ENCODE measurements at places on chromosomes 5 and 9. TPM values are rescaled to one million over a fixed set of nuclear protein-coding genes. Genes with fewer than 3 reads are reported as not detected.

PCDHB5 gene
- 0.34 TPM for total RNA-seq

GRIA1 gene
- total RNA-seq = under 0.01 TPM

GAS1 gene
- 0.34 TPM for total RNA-seq

CARD9 gene
- 1.2 TPM for total RNA-seq

PTGS1 gene
- 0.34 TPM for total RNA-seq

DNAI1 gene
- not detected for total RNA-seq

PAPPA gene
- total RNA-seq = 0.68 TPM

DAB2IP gene
- 10.3 TPM for total RNA-seq

FKBP15 gene
- 27.1 TPM for total RNA-seq

SPATA31E1 gene
- total RNA-seq = not detected

SPAAR gene
- 0.07 TPM for total RNA-seq

PCDHGB5 gene
- total RNA-seq = 14.0 TPM

RAB14 gene
- 58.4 TPM for total RNA-seq

TLX3 gene
- total RNA-seq = not detected

FAT2 gene
- total RNA-seq = 33.5 TPM

PCDHA3 gene
- total RNA-seq = 0.57 TPM

SLC24A2 gene
- total RNA-seq = under 0.01 TPM

LCN15 gene
- total RNA-seq = not detected

AQP7 gene
- total RNA-seq = 0.07 TPM

LECT2 gene
- not detected for total RNA-seq

ZNF474 gene
- 0.28 TPM for total RNA-seq

SPATA31A3 gene
- not detected for total RNA-seq

PBX3 gene
- total RNA-seq = 14.7 TPM

TEX48 gene
- total RNA-seq = not detected

MEIKIN gene
- not detected for total RNA-seq

TLE4 gene
- total RNA-seq = 8.2 TPM
